ENCODE measurements at places on chromosomes 16 and 17.
A peak's percentile ranks its signal among the peaks of the same experiment; 100 is the strongest.

DNA sequence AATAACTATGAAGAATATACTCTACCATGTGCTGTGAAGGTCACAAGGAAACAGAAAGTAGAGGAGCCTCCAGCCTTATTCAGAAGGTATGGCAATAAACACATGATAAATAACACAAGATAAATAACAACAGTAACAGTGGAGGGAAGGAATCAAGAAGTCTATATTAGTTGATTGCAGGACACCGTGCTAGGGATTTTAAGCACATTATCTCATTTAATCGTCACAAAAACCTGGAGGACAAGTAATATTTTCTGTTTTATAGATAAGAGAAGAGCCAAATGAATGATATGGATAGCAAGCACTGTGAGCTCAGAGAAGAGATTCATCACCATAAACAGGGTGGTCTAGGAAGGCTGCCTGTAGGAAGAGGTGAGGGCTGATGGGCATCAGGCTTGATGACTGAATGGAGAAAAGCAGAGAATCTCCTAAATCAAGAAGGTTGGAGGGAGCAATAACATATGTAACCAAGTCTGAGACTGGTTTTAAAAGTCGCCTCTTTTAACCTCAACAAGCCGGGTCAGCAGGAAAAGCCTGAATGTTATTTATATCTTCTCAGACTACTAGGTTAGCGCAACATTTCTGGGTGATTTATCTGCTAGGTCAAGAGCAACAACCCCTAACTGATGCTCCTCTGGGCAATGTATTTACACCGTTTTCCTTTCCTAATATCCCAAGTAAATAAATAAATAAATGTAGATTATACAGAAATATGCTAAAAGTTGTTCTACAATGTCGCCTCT lies 8.3 kb downstream of the TOM1L2 start:
- no peak for DNase-seq

- no peak for DNase-seq
Observed at GRCh38 chr16:61270726-61271125, 765.5 kb downstream of the CDH8 start.

DNA sequence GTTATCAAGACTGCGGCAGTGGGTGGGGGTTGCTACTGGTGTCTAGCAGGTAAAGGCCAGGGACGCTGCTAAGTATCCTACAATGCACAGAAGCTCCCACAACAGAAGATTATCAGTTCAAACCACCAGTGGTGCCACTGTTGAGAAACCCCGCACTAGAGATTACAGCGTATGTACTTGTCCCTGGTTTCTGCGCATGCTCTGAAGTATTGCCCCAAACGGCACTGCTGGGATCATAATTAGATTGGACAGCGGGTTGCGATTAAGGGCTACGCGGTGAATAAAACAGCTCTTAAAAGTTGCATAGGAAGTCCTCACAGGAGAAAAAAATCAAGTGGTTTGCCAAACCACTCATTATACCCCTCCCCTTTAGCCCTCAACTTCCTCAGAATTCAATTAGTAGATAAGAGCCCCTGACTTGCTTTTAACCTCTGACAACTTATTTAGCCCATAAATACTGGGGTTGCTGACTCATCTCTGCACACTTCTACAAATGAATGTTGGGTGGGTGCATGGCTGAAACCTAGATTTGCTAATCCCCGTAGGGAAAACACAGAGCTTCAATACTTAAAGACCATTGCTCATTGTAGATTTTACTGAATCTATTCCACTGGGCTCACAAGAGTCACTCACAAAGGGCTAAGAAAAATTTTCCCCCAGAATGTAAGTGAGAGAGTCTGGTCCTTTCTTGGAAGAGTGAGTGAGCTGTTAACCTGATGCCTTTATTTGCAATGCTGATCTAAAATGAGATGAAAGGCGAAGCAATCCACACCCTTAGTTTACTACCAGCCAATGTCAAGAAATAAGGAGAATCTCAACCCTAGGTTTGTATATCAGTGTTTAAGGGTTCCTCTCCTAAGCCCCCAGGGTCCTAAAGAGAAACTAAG lies 91.8 kb downstream of the RGS9 start:
- no peak for DNase-seq

DNA sequence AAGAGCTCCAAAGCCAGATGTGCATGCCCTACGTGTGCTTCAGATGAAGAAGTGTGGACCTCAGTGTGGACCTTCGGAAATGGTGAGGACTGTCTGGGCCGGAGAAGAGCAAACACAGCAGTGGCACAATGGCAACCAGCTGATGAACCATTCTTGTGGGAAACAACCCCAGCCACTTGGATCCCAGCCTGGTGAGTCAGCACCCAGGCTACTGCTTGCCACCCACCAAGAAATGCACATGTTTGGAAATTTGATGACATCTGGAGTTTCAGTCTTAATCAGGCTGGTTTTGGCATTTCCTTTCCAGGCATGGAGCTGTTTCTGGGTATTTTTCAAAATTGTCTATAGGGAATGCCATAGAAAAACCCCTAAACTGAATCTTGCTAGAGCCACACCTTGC lies 42.7 kb downstream of the DYNLRB2 start:
- no peak for DNase-seq

DNA sequence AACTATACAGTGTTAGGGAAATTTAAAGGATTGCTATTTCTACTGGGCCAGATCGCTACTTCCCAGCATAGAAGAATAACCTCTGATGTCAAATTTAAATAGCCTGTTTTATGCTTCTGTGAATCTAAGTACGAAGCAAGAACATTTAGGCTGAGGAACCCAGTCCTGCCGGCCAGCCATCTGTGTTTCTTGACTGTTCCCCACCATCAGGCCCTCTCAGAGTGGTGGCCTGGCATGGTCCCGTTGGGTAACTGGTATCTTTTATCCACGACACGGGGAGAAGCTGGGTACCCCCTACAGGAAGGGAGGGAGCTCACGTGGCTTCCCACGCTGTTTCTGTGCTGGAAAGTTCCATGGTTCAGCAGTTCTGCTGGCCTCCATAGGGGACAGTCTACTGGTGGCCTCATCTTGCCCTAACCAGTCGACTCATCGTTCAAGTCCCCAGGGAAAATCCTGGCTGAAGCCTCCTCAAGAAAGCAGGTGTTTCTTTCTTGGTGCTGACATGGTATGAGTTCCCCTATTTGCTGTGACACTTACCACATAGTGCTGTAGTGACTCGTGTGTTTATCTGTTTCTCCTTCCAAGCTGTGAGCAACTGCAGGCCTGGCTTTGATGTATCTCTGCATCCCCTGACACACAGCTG lies 201.7 kb upstream of the NLRP1 start:
- no peak for DNase-seq

GRCh38 chr17:81903896-81904599 lies 2.0 kb downstream of the NPB start:
- no peak for DNase-seq

- peak; percentile 43 for DNase-seq
Observed at GRCh38 chr16:74999219-74999608, 390 bp downstream of the ZNRF1 start.

- no peak for DNase-seq
Observed at GRCh38 chr16:79982361-79982760, 381.8 kb upstream of the MAF start.

- DNase-seq: no peak
Observed at GRCh38 chr16:89067677-89068443, 25.8 kb upstream of the ACSF3 start.

DNA sequence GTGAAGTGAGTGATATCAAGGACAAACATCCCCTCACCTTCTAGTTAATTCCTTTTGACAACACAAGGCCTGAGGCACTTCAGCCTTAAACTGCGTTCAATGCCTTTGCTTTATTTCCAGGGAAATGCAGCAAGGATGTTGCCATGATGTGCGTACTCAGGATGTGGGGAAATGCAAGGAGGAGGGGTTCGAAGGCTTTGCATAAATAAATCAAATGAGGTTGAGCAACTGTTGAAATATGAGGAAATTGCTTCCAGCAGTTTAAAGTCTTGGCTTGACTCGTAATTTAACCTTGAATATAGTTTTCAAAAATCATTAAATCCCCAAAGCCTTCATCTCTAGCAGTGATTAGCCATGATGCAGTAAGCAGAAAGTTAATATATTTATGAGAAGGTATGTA lies 81.8 kb upstream of the CCL2 start:
- no peak for DNase-seq

DNA sequence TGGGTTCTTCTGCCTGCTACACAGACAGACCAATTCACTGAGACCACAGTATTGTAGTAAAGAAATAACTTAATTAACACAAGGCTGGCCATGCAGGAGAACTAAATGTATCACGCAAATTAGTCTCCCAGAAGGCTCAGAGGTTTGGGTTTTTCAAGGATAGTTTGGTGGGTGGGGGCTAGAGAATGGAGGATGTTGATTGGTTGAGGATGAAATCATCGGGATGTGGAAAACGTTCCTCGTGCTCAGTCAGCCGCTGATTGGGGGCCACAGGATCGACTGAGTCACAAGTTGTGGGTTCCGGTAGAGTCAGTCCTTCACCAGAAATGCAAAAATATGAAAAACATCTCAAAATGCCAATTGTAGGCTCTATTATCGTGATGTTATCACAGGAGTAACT lies 18.7 kb downstream of the RHOT1 start:
- DNase-seq: no peak

GRCh38 chr17:80859002-80859941 lies 132.4 kb upstream of the CHMP6 start:
- DNase-seq: no peak

- no peak for DNase-seq
Observed at GRCh38 chr16:81537721-81538561, 93.3 kb downstream of the CMIP start.

DNA sequence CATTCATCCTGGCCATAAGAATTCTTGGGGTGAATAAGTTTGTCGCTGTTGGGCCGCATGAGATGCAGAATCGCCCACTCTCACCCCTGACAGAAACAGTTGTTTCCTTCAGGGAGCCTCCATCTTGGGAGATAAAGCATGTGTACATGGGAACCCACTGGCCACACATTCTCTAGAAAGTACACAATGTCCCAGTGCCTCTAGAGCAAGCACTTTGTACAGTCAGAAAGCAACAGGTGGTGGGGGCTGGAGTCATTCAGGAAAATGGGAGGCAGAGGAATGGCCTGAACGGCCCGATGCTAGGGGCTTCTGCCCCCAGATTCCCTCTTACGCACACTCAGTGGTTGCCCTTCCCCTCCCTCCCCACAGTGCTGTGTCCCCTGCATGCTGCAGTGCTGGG lies 16.1 kb downstream of the ACE start:
- no peak for DNase-seq

GRCh38 chr16:81700071-81700779 lies 78.9 kb upstream of the PLCG2 start:
- no peak for DNase-seq

DNA sequence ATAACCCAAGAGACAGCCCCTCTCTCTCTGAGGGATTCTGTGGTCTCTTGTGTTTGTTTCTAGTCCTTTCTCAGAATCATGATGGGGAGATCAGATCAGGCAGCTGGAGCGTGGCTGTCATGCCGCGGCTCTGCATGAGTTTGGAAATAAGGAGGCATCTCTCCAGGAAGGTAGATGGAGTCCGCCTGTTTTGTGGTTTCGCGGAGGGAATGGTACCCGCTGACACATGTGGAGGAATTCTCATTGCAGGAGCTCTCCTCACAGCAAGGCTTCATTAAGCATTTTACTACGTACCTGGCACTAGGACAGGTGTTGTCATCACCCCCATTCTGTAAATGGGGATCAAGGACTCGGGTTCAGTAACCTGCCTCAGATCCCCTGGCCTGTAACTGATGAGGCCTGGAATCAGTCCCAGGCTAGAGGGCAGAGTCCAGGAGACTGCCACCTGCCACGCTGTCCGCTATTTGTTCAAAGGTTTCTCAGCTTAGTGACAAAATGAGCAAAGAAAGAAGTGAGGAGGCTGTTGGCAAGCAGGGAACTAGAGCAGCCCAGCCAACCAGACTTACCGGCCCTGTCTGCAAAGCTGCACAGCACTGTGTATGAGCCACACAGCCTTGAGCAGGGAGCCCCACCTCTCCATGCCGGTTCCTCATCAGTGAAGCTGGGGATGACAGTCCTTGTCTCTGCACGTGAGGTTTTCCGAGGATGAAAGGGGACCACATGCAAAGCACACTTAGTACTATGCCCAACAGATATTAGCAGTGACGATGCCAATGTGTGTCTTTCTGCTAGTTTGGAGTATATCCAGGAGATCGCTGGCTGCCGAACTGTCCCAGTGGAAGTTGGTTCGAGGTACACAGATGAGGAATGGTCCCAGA lies 11.0 kb downstream of the KDM8 start:
- DNase-seq: no peak

GRCh38 chr16:59840169-59840568 lies 1106.1 kb upstream of the GOT2 start:
- no peak for DNase-seq

- no peak for DNase-seq
Observed at GRCh38 chr16:52741351-52741750, 194.4 kb upstream of the TOX3 start.

- no peak for DNase-seq
Observed at GRCh38 chr16:30755955-30756780, 5.7 kb downstream of the CFAP119 start.

GRCh38 chr16:27267037-27267677 lies 1.4 kb downstream of the NSMCE1 start:
- DNase-seq: no peak

- no peak for DNase-seq
Observed at GRCh38 chr16:76612497-76612896, 335.3 kb downstream of the CNTNAP4 start.

DNA sequence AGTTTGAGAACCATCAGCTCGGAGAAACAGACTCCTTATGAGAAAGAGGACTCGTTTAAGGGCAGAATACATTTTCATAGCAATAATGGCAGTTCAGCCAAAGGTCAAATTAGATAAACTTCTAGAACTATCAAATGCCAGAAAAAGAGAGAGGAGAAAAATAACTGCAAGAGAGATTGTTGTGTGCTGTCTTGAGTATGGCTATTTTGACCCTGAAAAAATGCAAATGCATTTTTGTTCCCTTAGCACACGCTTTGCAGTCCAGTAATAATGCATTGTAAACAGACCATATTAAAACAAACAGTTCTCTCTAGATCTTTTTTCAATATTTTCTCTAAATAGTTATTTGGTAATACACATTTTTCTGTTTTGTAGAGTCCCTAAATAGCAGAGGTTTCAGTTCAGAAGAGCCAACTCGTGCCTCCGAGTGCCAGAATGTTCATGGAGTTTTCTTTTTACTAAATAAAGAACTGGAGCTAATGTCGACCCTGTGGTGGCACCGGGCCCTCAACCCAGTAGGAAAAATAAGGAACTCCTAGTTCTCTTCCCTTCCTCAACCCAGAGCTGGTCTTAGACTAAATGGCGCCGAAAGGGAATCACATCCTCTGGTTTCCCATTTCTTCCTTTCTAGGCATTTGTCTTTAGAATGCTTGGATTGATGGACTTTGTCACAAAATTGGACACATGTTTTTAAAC lies 298.0 kb downstream of the MAP2K4 start:
- DNase-seq: no peak

DNA sequence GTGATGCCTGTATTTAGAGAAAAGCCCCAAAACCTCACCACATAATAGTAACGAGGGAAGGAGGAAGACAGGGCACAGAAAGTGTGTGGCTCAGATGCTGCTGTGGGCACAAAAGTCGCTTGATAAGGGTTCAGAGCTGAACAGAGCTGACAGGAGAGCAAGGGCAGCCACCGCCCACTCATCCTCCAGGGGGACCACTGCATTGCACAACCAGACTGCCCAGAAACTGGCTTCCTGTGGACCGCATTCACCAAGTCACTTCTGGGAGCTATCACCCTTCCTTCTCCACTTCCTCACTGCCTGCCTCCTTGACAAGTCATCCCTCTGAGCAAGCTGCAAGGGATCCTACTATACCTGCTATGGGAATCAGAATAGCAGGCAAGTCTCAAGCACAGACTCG lies 512.4 kb upstream of the CDH11 start:
- DNase-seq: no peak

- no peak for DNase-seq
Observed at GRCh38 chr16:59339871-59340270, 605.8 kb upstream of the GOT2 start.
